ENCODE measurements at places on chromosomes 6 and 20.
A peak's percentile ranks its signal among the peaks of the same experiment; 100 is the strongest.

DNA sequence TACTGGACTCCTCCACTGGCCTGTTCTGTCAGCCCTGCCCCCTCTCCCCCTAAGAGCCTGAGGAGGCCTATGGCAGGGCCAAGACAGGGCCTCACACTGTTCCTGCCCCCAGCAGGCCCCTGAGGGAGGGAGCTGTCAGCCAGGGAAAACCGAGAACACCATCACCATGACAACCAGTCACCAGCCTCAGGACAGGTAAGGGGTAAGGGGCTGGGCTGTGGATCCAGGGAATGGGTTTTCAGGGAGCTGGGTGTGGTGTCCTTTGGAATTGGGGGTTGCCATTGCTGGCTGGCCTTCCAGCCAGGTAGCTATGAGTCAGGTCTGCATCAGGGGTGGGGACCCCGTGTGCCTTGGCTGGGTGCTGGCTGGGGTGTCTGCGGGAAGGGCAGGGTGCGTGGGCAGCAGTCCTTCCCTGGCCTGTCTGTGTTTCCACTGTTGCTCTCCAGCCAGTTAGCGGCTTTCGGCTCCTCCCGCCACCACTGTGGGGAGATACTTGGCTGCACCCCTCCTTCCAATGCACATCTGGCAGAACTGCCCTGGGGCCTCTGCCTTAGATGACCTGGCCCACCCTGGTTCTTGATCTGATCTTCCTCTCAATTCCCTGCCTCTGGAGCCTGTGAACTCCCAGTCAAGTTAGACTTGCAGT, 3.9 kb downstream of the SLC29A1 start:
- no peak for DNase-seq

- DNase-seq: no peak
Measured at GRCh38 chr6:143961886-143962878, 45.9 kb downstream of the PLAGL1 start.

DNA sequence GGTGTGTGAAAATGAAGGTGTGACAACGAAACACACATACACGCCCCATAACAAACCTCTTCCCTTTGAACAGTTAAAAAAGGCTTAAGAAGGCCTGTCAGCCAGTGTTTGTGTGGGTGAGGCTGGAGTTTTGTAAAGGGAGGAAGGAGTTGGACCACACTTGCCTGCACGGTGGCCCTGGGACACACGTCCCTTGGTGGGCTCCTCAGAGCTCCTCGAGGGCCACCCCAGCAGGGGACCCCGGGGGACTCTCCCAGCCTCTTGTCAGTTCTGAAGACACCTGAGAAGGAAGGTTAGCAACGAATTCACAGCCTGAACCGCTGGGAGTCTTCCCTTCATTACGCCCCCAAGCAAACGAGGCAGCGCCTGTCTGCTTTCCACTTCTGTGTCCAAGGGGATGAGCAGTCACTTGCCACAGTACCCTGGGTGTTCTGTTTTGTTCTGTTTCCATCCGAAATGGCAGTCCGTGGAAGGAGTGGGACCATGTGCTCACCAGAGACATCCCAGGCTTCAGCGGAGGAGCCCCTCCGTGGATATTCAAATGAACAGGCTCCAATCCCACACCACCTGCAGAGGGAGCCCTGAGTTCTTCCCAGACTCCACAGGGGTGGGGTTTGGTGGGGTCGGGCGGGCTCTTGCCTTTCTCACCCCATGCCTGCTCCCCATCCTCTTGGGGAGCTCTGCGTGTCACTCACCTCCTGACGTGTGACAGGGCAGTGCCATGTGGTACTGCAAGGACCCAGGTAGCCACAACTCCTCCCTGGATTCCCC, 68.6 kb downstream of the NRN1 start:
- DNase-seq: no peak

GRCh38 chr20:17637413-17637780, 44.6 kb downstream of the RRBP1 start:
- no peak for DNase-seq

DNA sequence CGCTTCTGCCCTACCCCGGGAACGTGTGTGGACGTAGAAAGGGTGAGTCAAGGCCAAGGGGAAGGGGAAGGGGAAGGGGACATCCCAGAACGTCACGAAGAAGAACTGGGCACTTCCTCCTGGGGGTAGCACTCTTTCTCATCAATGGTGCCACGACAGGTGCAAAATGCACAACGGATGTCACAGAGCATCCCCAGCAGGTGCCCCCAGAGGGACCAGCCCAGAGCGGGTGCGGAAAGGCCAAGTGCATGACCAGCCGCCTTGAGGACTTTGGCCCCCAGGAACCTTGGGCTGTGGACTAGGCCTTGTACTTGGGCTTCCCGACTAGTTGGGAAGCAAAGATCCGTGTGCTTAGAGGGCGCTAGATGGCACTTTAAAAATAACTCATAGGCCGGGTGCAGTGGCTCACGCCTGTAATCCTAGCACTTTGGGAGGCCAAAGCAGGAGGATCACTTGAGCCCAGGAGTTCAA, 12.1 kb upstream of the SRC start:
- DNase-seq: no peak

DNA sequence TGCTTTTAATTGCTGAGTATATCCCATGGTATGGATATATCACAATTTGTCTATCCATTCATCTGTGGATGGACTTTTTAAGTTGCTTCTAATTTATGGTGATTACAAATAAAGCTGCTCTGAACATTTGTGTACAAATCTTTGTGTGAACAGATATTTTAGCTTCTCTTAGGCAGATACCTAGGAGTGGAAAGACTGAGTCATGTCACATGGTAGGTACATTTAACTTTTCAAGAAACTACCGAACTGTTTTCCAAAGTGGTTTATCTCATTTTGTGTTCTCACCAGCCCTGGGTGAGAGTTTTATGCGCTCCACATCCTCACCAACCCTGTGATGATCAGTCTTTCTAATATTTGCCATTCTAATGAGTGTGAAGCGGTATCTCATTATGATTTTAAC, 31.0 kb upstream of the ZNFX1 start:
- DNase-seq: no peak

GRCh38 chr6:77424761-77425160, 38.5 kb downstream of the HTR1B start:
- DNase-seq: no peak

GRCh38 chr20:19457611-19458010, 245.2 kb downstream of the SLC24A3 start:
- no peak for DNase-seq

GRCh38 chr6:166052837-166053236, 114.8 kb downstream of the TBXT start:
- DNase-seq: no peak

DNA sequence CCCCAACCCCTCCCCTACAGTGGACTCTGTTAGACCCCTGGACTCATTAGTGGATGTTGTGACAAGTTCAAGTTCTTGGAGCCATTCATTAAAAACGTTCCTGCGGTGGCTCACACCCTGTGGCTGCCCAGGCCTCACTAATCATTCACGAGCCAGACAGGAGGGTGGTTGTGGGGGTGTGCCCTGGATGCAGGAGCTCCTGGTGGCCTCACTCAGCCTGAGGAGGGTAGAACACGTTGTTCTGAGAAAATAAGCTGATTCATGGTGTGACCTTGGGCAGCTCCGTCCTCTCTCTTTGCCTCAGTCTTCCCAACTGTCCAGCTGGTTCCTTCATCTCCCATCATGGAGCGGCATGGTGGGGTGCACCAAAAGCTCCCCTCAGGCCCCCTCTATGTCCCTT, 16.7 kb downstream of the SLC13A3 start:
- no peak for DNase-seq

DNA sequence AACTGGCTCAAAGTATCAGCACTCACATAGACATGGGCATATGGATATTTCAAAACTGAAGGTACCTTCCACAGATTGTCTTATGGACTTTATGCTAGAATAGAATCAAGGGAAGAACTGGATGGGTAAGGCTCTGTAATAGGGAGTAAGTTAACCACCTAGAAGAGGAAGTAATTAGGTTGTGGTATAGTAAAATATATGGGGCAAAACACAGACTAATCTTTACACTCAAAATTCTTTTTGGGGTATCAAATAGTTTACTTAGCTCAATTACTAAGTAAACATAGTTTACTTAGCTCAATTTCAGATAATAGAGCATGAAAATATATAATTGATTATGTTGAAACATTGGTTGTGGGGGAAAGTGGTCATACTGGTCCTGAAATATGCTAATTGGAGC, 94.2 kb upstream of the ATXN1 start:
- DNase-seq: no peak

- DNase-seq: no peak
Measured at GRCh38 chr20:1094751-1095150, 23.7 kb upstream of the PSMF1 start.

- DNase-seq: no peak
Measured at GRCh38 chr20:46954490-46955038, 59.9 kb downstream of the EYA2 start.

- DNase-seq: no peak
Measured at GRCh38 chr6:303948-304558, 11.8 kb downstream of the DUSP22 start.

DNA sequence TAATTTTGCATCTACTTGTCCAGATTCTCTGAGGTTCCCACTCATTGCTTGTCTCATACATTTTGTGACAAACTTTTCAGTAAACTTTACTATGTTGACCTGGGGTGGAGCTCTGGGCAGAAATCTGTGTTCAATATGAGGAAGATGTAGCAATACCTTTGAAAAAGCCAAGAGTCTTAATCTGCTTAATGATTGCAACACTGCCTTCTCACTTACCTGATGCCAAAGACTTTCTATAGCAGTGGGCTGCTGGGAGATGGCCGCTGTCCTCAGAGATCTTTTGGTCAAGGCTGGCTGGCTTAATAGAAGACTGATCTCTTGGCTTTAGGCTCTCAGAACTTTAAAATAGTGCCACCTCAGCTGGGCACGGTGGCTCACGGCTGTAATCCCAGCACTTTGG, 70.1 kb upstream of the RBM24 start:
- DNase-seq: no peak

- no peak for DNase-seq
Measured at GRCh38 chr6:148830614-148831013, 83.8 kb downstream of the UST start.

GRCh38 chr20:43243672-43244269, 54.1 kb upstream of the PTPRT start:
- DNase-seq: no peak

GRCh38 chr20:8860011-8860495, 208.8 kb upstream of the PLCB4 start:
- DNase-seq: no peak

DNA sequence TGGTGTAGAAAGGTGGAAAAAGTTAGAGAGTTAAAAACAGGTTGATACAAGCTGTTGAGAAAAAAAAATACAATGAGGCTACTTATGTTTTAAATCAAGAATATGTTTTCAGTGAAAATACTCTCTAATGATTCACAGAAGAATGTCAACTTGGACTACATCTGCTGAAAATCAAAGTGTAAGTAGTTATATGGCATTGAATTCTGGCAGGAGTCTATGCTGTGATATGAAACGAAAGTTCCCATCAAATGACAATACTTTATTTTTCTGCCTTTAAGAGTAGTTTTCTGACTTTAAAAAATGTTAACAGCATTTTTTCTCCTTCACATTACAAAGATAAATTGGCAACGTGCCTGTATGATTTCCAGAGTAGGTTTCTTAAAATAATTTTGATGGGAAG, 158.3 kb downstream of the EYA4 start:
- DNase-seq: no peak

- DNase-seq: peak; percentile 78
Measured at GRCh38 chr6:154928325-154928922, 66.7 kb upstream of the TIAM2 start.

DNA sequence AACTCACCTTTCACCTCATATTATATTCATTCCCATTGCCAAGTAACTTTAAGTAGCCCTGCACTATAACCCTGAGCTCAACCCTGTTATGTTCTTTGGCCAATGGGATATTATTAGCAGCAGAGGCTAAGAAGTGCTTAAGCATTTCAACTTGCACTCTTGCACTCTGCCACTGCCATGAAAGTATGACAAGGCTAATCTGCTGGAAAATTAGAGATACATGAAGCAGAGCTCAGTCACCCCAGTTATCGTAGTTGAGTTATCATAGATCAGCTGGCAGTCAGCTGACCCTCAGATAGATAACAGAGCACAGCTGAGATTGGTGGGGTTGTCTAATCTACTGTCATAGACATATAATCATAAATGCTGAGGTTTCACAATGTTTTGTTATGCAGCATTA, 209.4 kb upstream of the RUNX2 start:
- no peak for DNase-seq

- no peak for DNase-seq
Measured at GRCh38 chr6:51542475-51542874, 544.9 kb downstream of the PKHD1 start.

DNA sequence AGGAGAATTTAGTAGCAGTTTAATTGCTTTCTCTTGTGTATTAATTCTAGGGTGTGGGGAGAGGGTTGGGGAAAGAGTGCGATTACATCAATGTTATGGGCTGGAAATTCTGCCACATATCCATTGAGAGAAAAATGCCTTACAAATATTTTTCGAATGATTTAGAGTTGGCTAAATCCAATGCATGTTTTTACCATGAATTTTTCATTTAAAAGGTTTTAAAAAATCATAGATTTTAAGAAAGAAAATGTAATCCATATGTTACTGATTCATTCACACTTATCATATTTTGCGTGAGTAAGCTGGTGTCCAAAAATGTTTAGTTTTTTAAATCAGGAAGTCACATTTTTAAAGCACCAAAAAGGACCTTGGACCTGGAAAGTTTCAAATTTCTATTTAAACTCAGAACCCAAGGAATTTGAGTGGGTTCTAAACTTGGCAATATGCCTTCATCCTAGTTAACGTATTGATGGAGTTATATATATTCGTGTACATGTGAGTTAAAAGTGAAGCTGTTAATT, 627.4 kb upstream of the CITED2 start:
- no peak for DNase-seq

- DNase-seq: no peak
Measured at GRCh38 chr20:34956751-34957472, 1.2 kb downstream of the MYH7B start.

DNA sequence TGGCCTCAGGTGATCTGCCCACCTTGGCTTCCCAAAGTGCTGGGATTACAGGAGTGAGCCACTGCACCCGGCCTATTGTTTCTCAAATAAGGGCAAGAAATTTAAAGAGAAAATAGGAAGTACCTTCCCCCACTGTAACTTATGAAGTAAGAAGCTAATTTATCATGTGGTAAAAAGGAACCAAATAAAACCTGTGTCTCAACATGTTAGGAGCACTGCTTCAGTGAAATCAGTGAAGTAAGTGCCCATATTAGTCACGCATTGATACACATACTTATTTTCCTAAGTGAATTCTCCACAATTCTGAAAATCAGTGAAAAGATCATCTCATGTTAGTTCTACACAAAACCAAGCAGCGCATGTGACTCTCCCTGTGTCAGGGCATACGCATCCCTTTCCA, 14.2 kb upstream of the LPA start:
- DNase-seq: no peak

Data from NCI-H2029 treated with DMSO at 0.1 percent for 48 hours (cell line).